ENCODE measurements at places on chromosomes 4 and X.

GRCh38 chr4:15147714-15148113 lies 145.4 kb downstream of the CPEB2 start:
- DNase-seq = no peak

DNA sequence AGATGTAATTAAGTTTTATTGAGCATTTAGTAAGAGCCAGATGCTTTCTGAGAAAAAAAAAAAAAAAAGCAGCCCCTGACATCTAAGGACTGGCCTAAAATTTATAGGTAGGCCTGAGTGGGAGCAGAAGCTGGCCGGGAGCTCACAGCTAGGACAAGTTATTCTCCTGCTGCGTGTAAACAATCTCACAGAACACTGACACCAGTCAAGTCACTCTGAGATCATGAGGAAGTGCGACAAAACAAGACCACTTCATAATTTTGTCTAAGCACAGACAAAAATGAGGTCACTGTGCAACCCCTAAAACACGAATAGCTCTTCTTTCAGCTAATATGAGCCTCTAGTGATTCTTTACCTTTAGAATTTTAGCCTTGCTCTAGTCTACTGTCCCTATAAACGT lies 15.3 kb upstream of the NSUN7 start:
- no peak for DNase-seq

DNA sequence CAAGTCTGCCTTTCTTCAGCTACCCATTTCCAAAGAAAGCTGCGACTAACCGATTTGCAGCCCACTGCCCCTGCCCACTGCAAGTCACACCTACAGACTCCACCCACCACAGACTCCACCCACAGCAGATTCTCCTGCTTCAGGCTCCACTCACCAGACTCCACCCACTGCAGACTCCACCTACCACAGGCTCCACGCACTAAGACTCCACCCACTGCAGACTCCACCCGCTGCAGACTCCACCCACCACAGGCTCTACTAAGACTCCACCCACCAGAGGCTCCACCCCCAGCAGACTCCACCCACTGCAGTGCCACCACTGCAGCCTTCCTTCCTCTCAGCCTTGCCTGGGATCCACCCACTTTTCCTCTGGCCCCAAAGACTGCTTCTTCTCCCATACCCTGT lies 41.3 kb downstream of the ABLIM2 start:
- no peak for DNase-seq

GRCh38 chr4:123830930-123831329 lies 434.3 kb downstream of the SPRY1 start:
- no peak for DNase-seq

DNA sequence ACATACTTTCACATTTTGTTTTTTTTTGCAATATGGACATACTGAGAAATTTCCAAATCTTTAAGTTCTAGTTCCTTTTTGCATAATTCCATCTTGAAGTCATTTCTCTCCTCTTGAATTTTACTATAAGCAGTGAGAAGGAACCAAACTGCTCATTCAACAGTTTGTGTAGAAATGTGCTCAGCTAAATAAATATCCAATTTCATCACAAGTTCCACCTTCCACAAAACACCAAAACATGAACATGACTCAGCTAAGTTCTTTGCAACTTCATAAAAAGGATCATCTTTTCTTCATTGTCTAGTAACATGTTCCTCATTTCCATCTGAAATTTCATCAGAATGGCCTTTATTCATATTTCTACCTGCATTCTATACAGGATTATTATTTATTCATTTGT lies 77.3 kb upstream of the FGF13 start:
- DNase-seq = no peak

- no peak for DNase-seq
These were observed 222.6 kb downstream of the SPIN4 start for GRCh38 chrX:63128509-63128908.

DNA sequence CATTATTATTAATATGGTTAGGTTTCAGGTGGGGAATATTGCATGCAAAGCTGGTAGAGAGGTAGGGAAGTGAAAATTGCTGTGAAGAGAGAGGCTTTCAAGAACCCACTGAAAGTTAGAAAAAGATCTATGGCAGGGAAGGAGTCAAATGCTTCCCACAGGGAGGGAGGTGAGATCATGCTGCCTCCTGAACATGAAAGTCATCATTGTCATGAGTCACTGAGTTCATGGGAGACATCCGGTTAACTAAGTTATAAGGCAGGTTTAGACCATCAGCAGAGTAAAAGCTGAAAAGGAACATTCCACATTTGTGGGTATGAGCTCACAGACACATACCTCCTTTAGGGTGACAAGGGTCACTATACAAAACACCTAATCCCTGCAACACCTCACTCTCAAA lies 16.2 kb downstream of the GATB start:
- no peak for DNase-seq

- DNase-seq = peak; percentile 2
These were observed 96.9 kb downstream of the CLNK start for GRCh38 chr4:10587697-10588096.

DNA sequence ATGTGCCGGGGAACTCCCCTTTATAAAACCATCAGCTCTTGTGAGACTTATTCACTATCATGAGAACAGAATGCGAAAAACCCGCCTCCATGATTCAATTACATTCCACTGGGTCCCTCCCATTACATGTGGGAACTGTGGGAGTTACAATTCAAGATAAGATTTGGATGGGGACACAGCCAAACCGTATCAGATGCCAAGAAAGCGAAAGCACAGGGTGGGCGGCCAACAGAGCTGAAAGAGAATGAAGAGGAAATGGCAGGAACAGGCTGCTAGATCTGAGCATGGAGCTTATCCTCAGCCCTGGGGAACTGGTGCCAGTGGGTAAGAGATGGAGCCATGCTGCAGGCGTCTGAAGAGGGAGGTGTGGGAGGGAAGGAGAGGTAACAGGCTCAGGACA lies 117.7 kb upstream of the PNPLA4 start:
- DNase-seq = no peak

DNA sequence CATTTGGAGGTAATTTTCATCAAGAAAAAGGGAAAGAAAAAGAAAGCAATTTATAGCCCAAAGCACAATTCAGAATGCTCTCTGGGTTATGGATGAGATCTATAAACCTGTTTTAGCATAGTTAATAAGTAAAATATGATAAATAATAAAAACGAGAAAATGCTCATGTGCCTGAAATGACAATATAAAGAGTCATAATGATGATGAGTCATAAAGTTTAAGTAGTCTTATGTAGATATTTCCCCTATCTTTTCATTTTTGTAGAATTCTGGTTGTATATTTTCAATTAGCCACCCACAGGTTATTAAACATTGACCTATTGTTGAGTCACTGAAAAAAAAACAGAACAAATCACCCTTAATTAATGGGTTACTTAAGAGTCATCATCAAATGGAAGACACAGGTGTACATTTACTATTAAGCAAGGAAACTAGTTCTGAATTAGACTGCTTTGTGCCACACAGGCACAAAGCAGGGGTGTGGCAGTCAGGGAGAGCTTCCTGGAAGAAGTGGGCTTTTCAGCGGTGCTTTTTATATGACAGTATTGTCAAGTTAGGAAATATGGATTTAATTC lies 29.3 kb downstream of the BEND4 start:
- DNase-seq = no peak
